ENCODE measurements at places on chromosomes 5 and 9. TPM values are rescaled to one million over a fixed set of nuclear protein-coding genes. Genes with fewer than 3 reads are reported as not detected.

Gene DMRT3
- total RNA-seq, result not detected

Gene B4GALT1
- 20.0 TPM for total RNA-seq

Gene CDK7
- 60.7 TPM for total RNA-seq

Gene C9orf50
- 0.09 TPM for total RNA-seq

Gene OGN
- total RNA-seq, result under 0.01 TPM

Gene PDE8B
- not detected for total RNA-seq

Gene SLCO4C1
- not detected for total RNA-seq

Gene FBP2
- total RNA-seq, result not detected

Gene ANKRD18A
- total RNA-seq, result 0.75 TPM

Gene BTNL3
- total RNA-seq, result not detected

Gene SMIM32
- not detected for total RNA-seq

Gene FSTL4
- total RNA-seq, result not detected

Gene SLC2A8
- total RNA-seq, result 8.9 TPM

Gene NUP188
- 44.7 TPM for total RNA-seq

Gene TAF11L5
- not detected for total RNA-seq

All from endothelial cell of coronary artery (primary cell).